Glutamatergic neuron (in vitro differentiated cells): ENCODE measurements at places on chromosomes 3 and 15.

- peak; percentile 99 for DNase-seq
These were observed at the start of gene STARD5 for GRCh38 chr15:81323944-81324881. TSS of gene STARD5 (minus strand) at chr15:81324141. CDS start at chr15:81324099, 42 bp downstream.

DNA sequence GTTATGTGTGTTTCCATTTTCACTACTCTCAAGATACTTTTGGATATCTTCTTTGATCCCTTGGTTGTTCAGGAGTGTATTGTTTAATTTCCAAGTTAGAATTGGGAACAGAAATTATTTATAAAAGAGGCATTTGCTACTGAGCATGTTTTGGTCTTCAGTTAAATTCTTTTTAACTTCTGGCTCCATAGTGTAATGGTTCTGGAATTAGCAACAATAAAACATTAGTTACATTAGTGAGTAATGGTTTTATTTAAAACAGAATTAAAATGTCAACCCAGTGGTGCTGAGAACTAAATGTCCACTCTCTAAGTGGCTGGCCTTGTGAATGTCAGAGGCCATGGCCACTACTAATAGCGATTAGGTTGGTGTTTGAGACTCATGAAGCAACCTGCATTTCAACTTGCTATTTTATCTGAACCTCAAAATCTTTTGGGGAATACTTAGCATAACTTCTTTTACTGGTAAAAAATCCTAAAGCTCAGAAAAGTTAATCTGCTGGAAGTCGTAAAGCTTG is 19.5 kb upstream of the MASP1 start:
- no peak for DNase-seq

GRCh38 chr15:38895326-38896255 is 331.0 kb upstream of the RASGRP1 start:
- DNase-seq, result no peak

DNA sequence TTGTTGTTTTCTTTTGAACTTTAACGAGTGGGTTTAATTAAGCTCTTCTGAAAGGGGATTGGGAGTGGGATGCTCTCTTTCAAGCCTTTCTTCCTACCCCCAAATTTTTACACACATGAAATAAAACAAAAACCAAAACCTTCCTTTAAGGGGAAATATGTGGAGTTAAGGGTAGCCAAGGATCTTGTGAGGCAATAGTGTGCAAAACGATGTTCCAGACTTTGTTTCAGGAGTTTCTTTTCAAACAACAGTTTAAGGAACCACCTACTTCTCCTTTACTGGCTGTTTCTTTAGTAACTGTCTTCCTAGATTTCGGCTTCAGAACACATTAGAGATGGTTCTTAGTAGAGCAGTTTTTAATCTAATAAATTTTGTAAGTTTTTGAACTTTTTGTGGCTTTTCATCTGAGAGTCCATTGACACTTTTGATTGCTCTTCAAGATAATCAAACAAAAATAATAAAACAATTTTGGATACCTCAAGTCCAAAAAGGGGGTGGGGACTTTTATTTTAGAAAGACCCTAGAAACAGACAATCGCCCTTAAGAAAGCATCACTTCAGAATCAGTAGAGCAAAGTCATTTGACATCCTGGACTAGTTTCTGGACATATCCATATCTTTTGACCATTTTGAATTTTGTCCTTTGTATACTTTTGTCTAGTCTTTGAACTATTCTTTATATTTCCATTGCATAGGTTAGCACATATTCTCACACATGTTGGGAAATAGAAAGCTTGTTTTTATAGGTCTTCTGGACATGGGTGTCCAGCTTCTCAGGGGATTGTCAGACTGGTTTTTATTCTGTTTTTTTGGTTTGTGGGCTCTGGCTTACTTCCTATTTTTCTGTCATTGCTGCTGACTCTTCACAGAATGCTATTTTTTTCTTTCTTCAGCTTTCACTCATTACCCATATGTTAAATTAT is 6.0 kb downstream of the DIPK2A start:
- no peak for DNase-seq

DNA sequence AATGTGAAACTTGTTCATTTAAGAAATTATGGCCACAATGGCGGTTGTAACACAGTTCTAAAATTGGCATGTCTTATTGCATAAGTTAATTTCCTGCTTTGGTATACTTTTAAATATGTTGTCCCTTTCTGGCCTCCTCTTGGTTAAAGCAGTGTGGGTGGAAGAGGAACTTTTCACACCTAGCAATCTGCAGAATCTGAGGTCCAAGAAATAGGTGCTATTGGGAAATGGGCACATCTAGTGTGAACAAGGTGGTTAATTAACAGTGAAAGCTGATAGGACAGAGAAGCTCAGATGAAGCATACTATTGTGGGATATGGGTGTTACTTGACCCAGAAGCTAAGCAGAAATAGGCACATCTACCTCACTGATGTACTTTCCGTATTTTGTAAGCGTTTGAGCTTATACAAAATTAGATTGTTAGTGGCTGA is 10.6 kb downstream of the CMC1 start:
- DNase-seq, result no peak

GRCh38 chr3:21216598-21216997 is 534.4 kb downstream of the ZNF385D start:
- DNase-seq, result no peak

DNA sequence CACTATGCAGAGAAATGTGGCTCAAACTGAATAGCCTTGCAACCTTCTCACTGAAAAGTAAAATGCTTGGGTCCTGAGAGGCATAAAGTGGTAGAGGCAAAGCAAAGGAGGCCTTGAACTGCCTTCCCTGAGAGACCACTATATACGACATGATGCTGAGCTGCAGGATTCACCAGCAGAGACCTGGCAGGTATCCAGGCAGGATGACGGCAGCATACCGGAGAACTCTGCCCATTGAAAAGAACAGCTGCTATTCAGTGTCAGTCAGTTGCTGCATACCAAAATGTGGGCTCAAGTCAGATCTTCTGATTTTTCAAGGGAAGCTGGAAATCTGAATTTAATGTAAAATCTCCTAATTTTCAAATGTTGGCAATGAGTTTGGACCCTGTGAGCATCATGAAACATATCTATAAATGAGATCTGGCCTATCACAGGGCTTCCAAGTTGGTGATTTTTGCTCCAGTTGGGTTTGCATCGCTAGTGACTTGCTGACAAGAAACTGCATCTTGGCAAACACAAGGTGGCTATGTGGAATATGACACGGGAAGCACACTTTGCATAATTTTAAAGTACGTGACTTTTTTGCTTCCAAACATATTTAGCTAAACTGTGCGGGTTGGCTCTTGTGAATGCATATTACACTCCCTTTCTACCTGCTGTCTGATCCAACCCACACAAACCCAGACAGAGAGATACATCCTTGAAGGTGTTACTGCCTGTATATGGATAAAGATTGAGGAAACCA is 529.0 kb downstream of the AGBL1 start:
- DNase-seq, result no peak

DNA sequence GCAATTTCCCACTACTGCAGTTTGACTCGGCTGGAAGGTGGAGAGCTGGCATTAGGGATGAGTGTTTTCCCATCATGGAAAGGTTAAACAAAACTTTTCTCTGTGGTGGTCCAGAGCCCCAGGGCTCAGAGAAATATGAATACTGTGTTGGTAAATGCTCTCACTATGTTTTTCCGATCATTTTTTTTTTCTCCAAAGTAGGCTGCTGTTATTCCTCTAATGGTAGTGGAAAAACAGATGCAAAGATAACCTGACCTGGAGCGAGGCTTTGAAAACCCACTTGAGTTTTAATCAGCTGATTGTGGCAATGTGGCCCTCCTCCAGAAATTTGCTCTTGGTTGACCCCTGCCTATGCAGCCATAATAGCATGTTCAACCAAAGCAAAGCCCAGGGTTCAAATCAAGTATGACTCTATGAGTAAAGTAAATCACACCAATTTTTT is 320.8 kb upstream of the CTNNB1 start:
- no peak for DNase-seq

- DNase-seq, result no peak
These were observed 291.2 kb downstream of the ZBTB20 start for GRCh38 chr3:114855839-114856238.

DNA sequence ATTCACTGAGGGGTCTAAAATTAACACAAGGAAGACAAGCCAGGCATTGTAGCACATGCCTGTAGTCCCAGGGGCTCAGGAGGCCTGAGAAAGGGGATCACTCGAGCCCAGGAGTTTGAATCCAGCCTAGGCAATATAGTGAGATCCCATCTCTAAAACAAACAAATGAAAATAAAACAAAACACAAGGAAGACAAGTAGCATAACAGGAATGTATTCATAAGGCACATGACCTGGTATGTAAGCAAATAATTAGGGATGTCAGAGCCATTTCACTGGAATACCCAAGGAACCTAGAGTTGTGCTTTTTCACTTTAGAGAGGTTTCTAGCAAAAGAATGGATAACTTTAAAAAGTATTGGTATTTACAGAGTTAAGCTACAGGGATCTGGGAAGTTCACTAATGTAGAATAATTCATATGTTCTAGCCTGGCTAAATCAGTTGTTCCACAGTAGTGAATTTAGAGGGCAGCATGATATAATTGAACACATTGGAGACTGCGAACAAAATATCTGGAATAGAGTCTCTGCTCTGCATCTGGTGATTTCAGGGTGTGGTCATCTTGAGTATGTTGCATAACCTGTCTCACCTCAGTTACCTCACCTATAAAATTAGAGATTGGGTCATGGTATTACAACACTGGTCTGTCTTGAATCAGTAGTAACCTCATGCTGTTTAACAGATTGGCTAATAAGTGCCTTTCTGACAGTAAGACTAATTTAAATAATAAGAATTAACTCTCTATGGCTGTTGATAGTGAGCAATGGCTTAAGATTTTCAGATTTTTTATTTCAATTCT is 9.3 kb downstream of the GRAMD1C start:
- no peak for DNase-seq

DNA sequence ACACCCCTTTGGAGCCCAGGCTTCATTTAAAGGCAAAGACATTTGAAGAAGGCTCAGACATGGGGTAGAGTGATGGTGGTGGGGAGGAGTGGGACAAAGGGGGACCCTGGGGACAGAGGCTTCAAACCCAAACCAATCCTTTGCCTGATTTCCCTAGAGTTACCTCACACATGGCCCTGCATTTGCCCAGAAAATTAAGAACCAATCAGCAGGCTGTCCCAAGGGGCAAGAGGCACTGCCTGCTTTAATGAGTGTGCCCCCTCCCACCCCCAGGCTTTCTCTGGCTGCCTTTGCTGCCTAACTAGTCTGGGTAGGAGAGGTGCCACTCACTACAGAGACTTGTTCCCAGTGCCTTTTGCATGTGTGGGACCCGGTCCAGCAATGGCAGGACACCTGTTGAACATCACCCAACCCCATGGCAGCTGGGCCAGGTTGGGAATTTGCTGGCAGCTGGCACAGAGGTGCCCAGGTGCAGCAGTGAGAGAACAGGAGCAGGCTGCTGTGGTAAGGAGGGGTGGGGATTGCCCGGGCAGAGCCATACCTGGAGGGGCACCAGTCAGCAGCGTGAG is 38.4 kb downstream of the CCDC33 start:
- DNase-seq, result peak; percentile 61

- DNase-seq, result no peak
These were observed 121.5 kb downstream of the PLCL2 start for GRCh38 chr3:17006132-17006852.

DNA sequence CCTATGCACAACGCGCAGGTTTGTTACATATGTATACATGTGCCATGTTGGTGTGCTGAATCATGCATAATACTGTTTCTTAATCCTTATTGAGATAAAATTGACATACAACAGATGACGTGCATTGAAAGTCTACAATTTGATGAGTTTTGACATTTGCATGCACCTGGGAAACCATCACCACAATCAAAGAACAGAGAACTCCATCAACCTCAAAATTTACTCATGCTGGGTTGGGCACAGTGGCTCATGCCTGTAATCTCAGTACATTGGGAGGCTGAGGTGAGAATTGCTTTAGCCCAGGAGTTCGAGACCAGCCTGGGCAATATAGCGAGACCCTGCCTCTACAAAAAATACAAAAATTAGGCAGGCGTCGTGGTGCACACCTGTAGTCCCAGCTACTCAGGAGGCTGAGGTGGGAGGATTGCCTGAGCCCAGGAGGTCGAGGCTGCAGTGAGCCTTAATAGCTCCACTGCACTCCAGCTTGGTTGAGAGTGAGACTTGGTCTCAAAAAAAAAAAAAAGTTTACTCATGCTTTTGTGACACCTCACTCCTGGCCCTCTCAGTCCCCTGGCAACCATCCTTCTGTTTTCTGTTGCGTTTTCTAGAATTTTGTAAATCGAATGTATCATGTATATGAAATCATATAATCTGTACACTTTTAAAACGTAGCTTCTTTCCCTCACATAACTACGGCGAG is 56.6 kb downstream of the BHLHE40 start:
- DNase-seq, result no peak

DNA sequence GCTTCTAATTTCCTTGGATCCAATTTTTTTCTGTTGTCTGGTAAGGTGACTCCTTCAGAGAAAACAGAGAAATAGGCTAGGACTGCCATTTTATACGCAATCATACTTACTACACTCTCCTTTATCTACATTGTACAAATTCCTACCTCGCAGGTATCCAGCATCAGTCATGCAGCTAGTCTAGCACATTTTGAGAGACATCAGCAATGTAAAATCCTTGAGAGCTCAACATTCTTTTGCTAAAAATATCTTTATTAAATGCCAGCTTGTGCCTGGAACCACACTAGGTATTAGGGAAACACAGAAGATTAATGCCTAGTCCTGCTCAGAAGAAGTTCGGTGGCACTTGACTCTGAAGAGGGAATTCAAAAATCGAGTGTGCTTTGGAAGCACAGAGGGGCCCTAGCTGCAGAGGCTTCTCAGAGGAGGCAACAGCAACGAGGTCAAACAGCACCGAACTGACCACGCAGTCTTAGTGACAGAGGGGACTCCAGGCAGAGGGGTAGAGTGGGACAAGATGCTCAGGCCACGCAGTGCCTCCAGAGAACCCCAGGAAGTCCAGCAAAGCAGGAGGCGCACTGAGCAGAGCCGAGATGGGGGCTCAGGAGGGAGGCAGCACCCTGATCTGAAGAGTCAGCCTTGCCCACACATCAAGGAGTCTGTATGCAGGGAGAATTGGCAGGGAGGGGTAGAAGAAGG is 3.5 kb downstream of the FAM174B start:
- DNase-seq, result no peak

DNA sequence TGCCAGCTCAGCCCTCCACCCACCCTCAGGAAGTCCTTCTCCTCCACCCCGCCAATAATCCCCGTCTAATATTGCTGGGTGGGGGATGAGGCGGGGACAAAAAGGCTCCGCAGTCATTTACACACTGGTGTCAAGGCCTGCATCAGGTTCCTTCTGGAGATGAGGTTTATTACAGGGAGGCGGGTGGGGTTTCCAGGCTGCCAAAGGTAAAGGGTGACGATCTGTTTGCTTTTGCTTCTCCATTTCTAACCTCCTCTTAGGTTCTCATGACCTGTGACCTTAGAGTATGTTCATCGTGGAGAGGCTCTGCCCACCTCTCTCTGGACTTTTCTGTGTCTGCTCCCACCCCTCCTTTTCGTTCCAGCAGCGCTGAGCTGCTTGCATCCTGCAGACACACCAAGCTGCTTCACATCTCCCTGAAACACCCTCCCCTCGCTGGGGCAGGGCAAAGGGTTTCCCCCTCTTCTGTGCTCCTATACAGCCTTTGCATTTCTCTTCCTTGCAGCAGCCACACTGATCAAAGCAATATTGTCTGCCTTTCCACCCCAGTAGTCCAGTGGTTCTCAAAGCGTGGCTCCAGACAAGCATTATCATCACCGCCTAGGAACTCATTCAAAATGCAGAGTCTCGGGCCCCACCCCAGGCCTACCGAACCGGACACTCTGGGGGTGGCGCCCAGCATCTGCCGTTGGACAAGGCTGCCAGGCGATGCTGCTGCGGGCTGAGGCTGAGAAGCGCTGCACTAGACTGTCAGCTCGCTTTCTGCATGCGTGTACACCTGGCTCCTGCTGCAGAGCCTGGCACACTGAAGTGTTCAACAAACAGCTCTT is 26.6 kb downstream of the CA12 start:
- no peak for DNase-seq

GRCh38 chr15:89749054-89749453 is 2.0 kb downstream of the MESP1 start:
- no peak for DNase-seq
